Erythroblast (primary cell): ENCODE measurements at places on chromosomes 12 and 14.

- DNase-seq, result no peak
These were observed 22.4 kb downstream of the ARHGAP5 start for GRCh38 chr14:32099473-32099872.

- DNase-seq, result peak; percentile 7
These were observed 18.9 kb downstream of the SNRPF start for GRCh38 chr12:95877622-95878021.

GRCh38 chr12:65966852-65967593, 142.7 kb downstream of the HMGA2 start:
- no peak for DNase-seq

GRCh38 chr12:46266869-46267574, 1.8 kb downstream of the SLC38A1 start:
- DNase-seq, result peak; percentile 60

- DNase-seq, result peak; percentile 39
These were observed 209.6 kb downstream of the MED13L start for GRCh38 chr12:116067892-116068291.

DNA sequence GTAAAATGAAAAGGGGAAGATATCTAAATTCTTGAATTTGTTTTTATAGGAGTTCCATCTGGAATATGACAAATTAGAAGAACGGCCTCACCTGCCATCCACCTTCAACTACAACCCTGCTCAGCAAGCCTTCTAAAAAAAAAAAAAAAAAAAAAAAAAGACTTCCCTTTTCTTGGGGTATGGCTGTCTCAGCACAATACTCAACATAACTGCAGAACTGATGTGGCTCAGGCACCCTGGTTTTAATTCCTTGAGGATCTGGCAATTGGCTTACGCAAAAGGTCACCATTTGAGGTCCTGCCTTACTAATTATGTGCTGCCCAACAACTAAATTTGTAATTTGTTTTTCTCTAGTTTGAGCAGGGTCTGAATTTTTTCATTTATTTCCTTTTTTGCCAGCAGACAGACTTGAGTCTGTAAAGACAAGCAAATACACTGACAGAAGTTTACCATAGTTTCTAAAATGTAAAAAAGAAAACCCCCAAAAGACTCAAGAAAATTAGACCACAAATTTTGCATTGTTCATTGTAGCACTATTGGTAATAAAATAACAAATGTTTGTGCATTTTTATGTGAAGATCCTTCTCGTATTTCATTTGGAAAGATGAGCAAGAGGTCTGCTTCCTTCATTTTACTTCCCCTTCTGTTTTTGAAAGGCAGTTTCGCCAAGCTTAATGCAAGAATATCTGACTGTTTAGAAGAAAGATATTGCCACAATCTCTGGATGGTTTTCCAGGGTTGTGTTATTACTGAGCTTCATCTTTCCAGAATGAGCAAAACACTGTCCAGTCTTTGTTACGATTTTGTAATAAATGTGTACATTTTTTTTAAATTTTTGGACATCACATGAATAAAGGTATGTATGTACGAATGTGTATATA, 12.1 kb upstream of the KCNMB4 start:
- no peak for DNase-seq

- DNase-seq, result no peak
These were observed 170.3 kb downstream of the GRIN2B start for GRCh38 chr12:13811061-13811460.

DNA sequence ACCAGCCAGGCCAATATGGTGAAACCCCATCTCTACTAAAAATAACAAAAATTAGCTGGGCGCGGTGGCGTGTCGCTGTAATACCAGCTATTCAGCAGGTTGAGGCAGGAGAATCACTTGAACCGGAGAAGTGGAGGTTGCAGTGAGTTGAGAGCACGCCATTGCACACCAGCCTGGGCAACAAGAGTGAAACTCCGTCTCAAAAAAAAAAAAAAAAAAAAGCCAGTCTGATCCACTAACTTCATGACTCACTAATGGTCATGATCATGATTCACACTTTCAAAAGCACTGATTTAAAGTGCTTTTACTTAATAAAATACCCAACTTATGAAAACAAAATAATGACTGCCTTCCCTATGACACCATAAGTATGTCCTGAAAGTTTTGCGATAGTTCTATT, 38.4 kb upstream of the CPM start:
- DNase-seq, result no peak

GRCh38 chr12:64794305-64794704, 30.1 kb upstream of the TBC1D30 start:
- no peak for DNase-seq

GRCh38 chr12:67676624-67677023, 28.1 kb downstream of the DYRK2 start:
- DNase-seq, result no peak

- peak; percentile 26 for DNase-seq
These were observed 1.8 kb upstream of the PARP2 start for GRCh38 chr14:20341646-20342045.

- DNase-seq, result peak; percentile 82
These were observed 486 bp upstream of the AKT1 start for GRCh38 chr14:104795781-104796686.

GRCh38 chr12:27382171-27382795, 49.6 kb downstream of the BMAL2 start:
- no peak for DNase-seq

GRCh38 chr14:64536488-64537245, 3.9 kb upstream of the HSPA2 start:
- no peak for DNase-seq

DNA sequence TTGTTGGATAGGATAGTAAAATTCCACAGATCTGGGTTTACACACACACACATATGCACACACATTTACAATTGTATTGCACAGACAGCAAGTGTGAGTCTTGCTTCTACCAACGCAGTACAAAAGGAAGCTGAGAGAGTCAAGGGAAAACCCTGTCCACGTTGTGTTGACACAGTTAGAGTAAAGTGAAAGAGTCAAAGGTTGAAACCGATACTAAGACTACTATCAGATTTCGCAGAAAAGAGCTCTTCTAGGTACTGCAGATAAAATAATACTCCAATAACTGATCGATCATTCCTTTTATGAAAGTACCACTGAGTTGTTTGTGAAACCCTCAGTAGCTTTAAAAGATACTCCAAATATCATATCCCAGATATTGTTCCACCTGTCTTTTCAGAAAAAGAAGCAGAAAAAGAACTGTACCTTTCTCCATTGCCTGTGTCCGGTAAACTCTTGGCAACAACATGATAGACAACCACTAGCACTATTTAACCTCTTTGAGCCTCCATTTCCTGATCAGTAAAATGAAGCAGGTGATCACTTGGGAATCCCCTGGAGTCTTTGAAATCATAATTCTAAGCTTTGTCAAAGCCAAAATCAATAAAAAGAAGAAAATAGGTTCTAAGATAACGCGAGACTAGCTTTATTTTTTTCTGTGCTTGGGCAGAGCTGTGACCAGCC, 224.6 kb upstream of the FOXN3 start:
- no peak for DNase-seq

DNA sequence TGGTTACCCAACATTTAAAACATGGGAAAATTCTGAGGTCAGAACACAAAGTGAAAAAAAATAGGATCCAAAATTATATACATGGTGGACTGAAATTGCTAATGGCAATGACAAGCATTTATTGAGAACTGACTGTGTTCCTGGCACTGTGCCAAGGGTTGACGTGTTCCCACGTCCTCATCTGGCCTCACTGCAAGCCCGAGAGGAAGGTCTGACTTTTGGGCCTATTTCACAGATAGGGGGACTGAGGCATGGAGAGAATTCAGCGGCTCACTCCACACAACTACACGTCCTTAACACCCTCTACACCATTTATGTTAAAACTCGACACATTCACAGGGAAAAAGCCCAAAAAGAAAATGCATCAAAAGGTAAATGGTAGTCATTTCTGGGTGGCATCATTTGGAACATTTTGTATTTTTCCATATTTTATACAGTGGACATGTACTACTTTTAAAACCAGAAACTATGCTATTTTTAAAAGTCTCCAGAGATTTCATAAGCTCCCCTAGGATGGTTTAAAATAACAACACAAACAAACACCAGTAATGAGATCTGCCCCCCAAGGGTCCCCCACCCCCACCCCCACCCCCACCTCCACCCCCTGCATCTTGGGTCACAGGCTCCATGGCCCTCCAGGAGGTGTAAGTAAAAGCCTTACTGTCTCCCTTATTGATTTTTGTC, 27.7 kb downstream of the CLMN start:
- peak; percentile 51 for DNase-seq

DNA sequence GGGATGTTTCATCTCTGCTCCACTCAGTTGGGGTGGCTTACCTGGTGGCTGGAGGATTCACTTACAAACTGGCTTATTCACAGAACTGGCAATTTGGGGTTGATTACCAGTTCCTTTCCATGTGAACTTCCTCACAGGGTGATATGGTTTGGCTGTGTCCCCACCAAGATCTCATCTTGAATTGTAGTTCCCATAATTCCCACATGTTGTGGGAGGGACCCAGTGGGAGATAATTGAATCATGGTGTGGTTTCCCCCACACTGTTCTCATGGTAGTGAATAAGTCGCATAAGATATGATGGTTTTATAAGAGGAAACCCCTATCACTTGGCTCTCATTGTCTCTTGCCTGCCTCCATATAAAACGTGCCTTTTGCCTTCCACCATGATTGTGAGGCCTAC, 26.9 kb upstream of the IGF1 start:
- DNase-seq, result no peak

- no peak for DNase-seq
These were observed 15.4 kb downstream of the C1S start for GRCh38 chr12:7075939-7076338.

- peak; percentile 22 for DNase-seq
These were observed 21.6 kb upstream of the CLEC4E start for GRCh38 chr12:8562310-8562709.

DNA sequence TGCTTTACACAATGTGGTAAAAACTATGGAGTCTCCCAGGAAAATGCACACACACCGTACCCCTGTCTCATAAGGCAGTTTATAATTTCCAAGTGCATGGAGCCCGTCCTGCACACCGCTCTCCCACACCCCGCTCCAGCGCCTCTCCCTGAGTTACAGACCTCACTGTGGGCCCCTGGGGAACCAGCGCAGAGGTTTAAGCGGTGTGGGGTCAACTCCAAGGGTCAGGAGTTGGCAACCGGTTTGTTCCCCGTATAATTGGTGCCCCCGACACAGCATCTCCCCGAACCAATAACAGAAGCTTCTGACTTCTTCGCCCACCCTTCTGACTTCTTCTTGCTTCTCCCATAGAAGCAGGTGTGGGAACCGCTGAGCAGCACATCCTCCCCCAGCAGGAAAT, 58.4 kb upstream of the DDX11 start:
- no peak for DNase-seq

- DNase-seq, result no peak
These were observed 164.8 kb downstream of the SNAPC1 start for GRCh38 chr14:61927060-61927459.

GRCh38 chr12:79648881-79649280, 41.9 kb downstream of the PAWR start:
- no peak for DNase-seq

DNA sequence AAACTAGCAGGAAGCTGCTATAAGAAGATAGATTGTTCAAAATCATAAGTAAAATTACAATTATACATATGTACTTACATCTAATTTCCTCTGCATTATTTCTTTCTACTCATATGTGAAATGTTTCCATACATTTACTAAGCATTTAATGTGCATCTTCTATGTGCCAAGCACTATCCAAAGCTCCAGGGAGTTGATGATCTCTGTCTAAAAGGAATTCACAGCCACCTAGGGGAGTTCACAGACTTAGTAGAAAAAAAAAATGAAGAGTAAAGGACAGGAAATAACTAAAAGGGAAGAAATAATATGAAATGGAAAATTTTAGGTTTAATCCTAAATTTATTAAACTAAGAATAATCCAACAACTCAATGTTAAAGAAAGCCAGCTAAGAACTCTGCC, 91.7 kb downstream of the EFCAB11 start:
- no peak for DNase-seq

GRCh38 chr14:94550041-94550440, 11.2 kb upstream of the SERPINA4 start:
- no peak for DNase-seq

DNA sequence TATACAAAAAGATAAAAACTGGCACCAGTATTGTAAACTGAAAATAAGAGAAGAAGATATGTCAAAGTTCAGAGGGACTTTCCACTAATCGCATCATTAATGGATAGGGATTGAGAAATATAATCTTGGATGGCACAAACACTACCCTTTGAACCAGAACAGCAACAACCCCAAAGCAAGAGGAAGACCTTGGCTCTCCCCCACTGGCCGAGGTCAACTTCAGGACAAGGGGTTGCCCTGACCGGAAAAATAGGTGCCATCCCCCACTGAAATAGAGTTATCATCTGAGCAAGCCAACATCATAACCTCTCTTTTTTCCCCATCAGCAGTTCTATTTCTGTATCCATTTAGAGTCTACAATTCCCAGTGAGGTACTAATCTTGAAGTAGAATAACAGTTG, 72.4 kb upstream of the PCED1B start:
- DNase-seq, result no peak

GRCh38 chr12:121297435-121297991, 1.0 kb upstream of the CAMKK2 start:
- peak; percentile 61 for DNase-seq

DNA sequence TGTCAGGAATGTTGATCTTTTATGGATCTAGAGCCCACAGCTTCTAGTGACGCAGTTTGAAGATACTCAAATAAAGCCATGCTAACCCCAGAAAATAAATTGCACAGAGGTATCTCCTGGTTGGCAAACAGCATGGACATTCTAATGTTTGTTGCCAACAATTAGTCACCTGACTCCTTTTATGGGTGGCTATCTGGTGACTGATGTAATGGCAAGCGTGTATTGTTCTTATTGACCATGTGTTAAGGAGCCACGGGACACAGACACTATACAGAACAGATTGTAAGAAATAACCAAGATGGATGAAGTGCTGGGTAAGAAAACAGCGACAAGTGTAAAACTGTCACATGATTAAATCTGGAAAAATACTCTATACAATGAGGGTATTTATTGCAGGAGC, 401.3 kb upstream of the PDE3A start:
- DNase-seq, result no peak

- DNase-seq, result no peak
These were observed 277.6 kb downstream of the BTG1 start for GRCh38 chr12:91868054-91868453.

- DNase-seq, result peak; percentile 17
These were observed 599 bp upstream of the TRHDE start for GRCh38 chr12:72271451-72272090.

- peak; percentile 80 for DNase-seq
These were observed at the start of gene KDM2B for GRCh38 chr12:121580959-121581685. TSS of gene KDM2B (minus strand) at chr12:121581023. CDS start at chr12:121580911, 112 bp downstream.

GRCh38 chr14:53692451-53692850, 264.2 kb downstream of the BMP4 start:
- no peak for DNase-seq

DNA sequence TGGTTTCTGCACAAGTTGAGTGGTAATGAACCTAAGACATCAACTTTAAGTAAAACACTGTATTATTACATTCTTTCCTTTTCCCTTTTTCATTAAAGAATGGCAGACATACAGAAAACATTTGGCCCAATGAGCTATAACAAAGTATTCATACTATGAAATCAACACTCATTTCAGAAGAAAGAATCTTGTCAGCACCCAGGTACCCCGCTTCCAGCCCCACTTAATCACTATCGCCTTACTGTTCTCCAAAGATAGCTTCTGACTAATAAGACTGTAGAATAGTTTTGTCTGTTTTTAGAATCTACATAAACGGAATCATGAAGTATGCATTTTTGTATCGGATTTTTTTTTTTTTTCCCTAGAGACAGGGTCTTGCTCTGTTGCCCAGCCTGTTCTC, 9.5 kb downstream of the CNTN1 start:
- DNase-seq, result no peak

- no peak for DNase-seq
These were observed 1.5 kb downstream of the SERPINA6 start for GRCh38 chr14:94321421-94322271.
